ENCODE measurements at places on chromosomes 6 and 20.
A peak's percentile ranks its signal among the peaks of the same experiment; 100 is the strongest.

DNA sequence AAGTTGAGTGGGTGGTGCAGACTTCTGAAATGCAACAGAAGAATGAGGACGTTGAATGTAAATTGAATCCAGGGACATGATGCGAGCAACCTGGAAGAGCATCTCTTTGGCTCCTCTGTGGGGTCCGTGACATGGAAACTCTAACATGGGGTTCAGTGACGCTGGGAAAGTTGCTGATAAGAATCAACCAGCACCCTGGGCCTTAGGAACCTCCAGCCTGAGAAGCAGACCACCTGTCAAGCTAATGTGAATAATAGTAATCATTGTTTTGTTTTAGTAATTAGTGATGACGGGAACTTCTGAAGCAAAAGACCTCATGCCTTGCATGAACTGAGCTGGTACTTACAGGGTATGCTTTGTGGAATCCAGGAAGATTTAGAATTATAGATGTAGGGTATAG is 25.2 kb upstream of the DOK5 start:
- H3K27ac ChIP-seq, result no peak overlapping the region
- no peaks in the 10 kb centered on the region for H3K27me3 ChIP-seq
- no peak for DNase-seq
- no peaks in the 10 kb centered on the region for H3K4me1 ChIP-seq

GRCh38 chr20:12715371-12715770 is 293.4 kb upstream of the SPTLC3 start:
- H3K4me3 ChIP-seq, result no peak overlapping the region
- no peak for DNase-seq
- no peaks in the 10 kb centered on the region for H3K4me1 ChIP-seq
- H3K27me3 ChIP-seq, result no peaks in the 10 kb centered on the region
- H3K27ac ChIP-seq, result no peak overlapping the region
- H3K36me3 ChIP-seq, result no peaks in the 10 kb centered on the region

- no peak overlapping the region for H3K27ac ChIP-seq
- no peak for DNase-seq
Observed at GRCh38 chr6:40262363-40262762, 324.8 kb downstream of the LRFN2 start.

- no peak overlapping the region for H3K4me3 ChIP-seq
- H3K36me3 ChIP-seq, result no peaks in the 10 kb centered on the region
- H3K4me1 ChIP-seq, result no peaks in the 10 kb centered on the region
- no peaks in the 10 kb centered on the region for H3K27me3 ChIP-seq
- H3K27ac ChIP-seq, result no peak overlapping the region
Observed at GRCh38 chr6:11645016-11645415, 107.5 kb downstream of the TMEM170B start.

GRCh38 chr6:149779644-149779963 is 30.1 kb downstream of the PCMT1 start:
- H3K4me1 ChIP-seq, result no peaks in the 10 kb centered on the region
- no peaks in the 10 kb centered on the region for H3K27me3 ChIP-seq
- H3K27ac ChIP-seq, result no peak overlapping the region
- no peak overlapping the region for H3K4me3 ChIP-seq
- peaks cover 3% of the 10 kb centered on the region for H3K36me3 ChIP-seq
- DNase-seq, result no peak

GRCh38 chr6:56947924-56948323 is 7.0 kb upstream of the BEND6 start:
- H3K4me1 ChIP-seq, result no peaks in the 10 kb centered on the region
- no peak overlapping the region for H3K4me3 ChIP-seq
- DNase-seq, result no peak
- peaks cover 6% of the 10 kb centered on the region for H3K27me3 ChIP-seq
- H3K27ac ChIP-seq, result no peak overlapping the region
- no peaks in the 10 kb centered on the region for H3K36me3 ChIP-seq

- H3K36me3 ChIP-seq, result no peaks in the 10 kb centered on the region
- H3K27me3 ChIP-seq, result peaks cover 13% of the 10 kb centered on the region
- H3K4me1 ChIP-seq, result no peaks in the 10 kb centered on the region
- no peak overlapping the region for H3K27ac ChIP-seq
- no peak overlapping the region for H3K4me3 ChIP-seq
Observed at GRCh38 chr20:46286382-46286781, 21.9 kb downstream of the CDH22 start.

- no peaks in the 10 kb centered on the region for H3K4me1 ChIP-seq
- no peak overlapping the region for H3K4me3 ChIP-seq
- DNase-seq, result no peak
Observed at GRCh38 chr6:81326881-81327561, 425.5 kb downstream of the TENT5A start.

GRCh38 chr20:41213150-41213820 is 75.9 kb downstream of the PLCG1 start:
- no peak for DNase-seq
- no peaks in the 10 kb centered on the region for H3K4me1 ChIP-seq
- H3K27me3 ChIP-seq, result no peaks in the 10 kb centered on the region
- H3K36me3 ChIP-seq, result no peaks in the 10 kb centered on the region
- H3K27ac ChIP-seq, result no peak overlapping the region

- H3K4me3 ChIP-seq, result no peak overlapping the region
- no peaks in the 10 kb centered on the region for H3K27me3 ChIP-seq
- no peaks in the 10 kb centered on the region for H3K36me3 ChIP-seq
- H3K4me1 ChIP-seq, result no peaks in the 10 kb centered on the region
- no peak for DNase-seq
Observed at GRCh38 chr6:165478581-165478980, 169.2 kb upstream of the C6orf118 start.

DNA sequence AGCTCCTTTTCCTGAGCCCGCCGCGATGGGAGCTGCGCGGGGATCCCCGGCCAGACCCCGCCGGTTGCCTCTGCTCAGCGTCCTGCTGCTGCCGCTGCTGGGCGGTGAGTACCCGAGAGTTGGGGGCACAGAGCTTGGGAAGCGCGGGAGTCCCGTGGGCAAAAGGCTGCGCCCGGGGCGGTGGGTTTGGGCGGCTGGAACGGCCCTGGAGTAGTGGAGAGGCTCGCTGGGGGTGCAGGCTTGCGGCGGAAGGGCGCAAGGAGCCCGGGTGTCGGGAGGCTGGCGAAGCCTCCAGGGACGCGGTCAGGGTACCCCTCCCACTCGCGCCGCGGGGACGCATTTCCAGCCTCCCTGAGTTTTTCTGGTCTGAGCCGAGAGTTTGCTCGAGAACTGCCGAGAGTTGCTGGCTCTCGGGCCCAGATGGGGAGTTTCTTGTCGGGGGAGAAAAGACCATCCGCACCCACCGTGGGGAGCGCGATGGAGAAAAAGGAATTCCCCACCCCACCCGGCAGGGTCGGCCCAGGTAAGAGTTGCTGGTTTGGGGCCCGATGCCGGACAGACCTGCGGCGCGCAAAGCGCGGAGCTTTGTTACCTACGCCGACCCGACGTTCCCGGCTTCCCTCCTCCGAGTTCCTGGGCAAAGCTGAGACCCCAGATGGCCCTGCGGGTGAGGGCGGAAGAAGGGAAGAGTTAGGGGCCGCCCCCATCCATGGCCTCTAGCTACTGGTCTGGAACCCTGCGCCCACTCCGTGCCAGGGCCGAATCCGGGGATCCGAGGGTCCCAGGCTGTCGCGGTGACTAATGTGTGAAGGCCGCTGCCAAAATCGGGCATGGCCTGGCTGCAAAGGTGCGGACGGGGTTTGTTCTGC is 584 bp downstream of the PTK7 start:
- no peak for DNase-seq
- peak overlapping the region; percentile 49 for H3K4me3 ChIP-seq
- no peak overlapping the region for H3K27ac ChIP-seq
- no peaks in the 10 kb centered on the region for H3K36me3 ChIP-seq

DNA sequence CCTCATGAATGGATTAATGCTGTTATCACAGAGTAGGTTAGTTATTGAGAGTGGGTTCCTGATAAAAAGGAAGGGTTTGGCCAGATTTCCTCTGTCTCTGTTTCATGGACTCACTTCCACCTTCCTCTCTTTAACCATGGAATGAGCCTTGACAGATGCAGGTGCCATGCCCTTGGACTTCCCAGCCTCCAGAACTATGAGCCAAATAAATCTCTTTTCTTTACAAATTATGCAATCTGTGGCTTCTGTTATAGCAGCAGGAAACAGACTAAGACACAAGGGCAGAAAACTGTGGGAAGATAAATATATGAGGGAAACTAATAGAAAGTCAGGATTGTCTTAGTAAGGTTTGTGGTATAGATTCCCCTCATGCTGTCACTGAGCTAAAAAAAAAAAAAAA is 106.5 kb downstream of the QRSL1 start:
- H3K36me3 ChIP-seq, result no peaks in the 10 kb centered on the region
- H3K4me3 ChIP-seq, result no peak overlapping the region
- H3K4me1 ChIP-seq, result no peaks in the 10 kb centered on the region

DNA sequence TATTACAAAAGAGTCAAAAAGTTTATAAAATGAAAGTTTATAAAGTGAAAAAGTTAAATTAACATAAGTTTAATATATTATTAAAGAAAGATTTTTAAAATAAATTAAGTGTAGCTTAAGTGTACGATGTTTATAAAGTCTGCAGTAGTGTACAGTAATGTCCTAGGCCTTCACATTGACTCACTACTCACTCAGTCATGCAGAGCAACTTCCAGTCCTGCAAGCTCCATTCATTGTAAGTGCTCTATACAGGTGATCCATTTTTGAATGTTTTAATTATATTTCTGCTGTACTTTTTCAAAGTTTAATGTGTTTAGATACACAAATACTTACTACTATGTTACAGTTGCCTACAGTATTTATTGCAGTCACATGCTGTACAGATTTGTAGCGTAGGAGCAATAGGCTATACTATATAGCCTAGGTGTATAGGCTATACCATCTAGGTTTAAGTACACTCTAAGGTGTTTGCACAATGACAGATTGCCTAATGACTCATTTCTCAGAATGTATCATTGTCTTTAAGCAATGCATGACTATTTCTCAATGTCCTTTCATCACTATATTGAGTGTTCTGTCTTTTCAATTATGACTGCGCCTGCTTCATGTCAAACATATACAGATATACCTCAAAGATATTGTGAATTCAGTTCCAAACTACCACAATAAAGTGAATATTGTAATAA is 1110.3 kb upstream of the MAP3K7 start:
- no peaks in the 10 kb centered on the region for H3K27me3 ChIP-seq
- H3K36me3 ChIP-seq, result no peaks in the 10 kb centered on the region
- H3K4me1 ChIP-seq, result no peaks in the 10 kb centered on the region
- H3K27ac ChIP-seq, result no peak overlapping the region
- H3K4me3 ChIP-seq, result no peak overlapping the region

- no peak overlapping the region for H3K4me3 ChIP-seq
- no peak overlapping the region for H3K27ac ChIP-seq
- no peak for DNase-seq
- no peaks in the 10 kb centered on the region for H3K4me1 ChIP-seq
- no peaks in the 10 kb centered on the region for H3K36me3 ChIP-seq
- H3K27me3 ChIP-seq, result peaks cover 3% of the 10 kb centered on the region
Observed at GRCh38 chr6:27532820-27533538, 60.1 kb upstream of the ZNF184 start.

GRCh38 chr6:82172594-82172993 is 75.0 kb downstream of the IBTK start:
- peaks cover 17% of the 10 kb centered on the region for H3K36me3 ChIP-seq
- no peak overlapping the region for H3K27ac ChIP-seq
- no peaks in the 10 kb centered on the region for H3K27me3 ChIP-seq

DNA sequence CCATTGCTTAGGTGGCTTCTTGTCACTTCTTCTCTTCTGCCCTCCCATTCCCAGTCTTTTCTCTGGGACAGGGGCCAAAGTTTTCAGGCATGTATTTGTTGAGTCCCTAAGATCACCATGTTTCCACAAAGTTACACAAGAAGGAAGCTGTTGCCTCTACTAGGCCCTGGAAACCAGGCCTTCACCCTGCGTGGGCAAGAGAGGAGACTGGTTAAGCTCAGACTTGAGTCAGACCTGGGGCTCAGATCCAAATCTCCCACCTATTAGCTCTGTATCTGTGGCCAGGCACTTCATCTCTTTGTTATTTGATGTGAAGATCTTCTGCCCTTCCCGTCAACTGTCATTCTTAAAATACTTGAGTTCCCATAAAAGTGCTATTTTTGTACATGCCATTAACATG is 154.6 kb downstream of the SASH1 start:
- H3K36me3 ChIP-seq, result no peaks in the 10 kb centered on the region
- no peak overlapping the region for H3K4me3 ChIP-seq
- no peak overlapping the region for H3K27ac ChIP-seq
- H3K27me3 ChIP-seq, result no peaks in the 10 kb centered on the region
- DNase-seq, result no peak

GRCh38 chr6:87483929-87484328 is 11.2 kb downstream of the SLC35A1 start:
- H3K4me1 ChIP-seq, result no peaks in the 10 kb centered on the region
- H3K36me3 ChIP-seq, result no peaks in the 10 kb centered on the region
- H3K27ac ChIP-seq, result no peak overlapping the region
- H3K27me3 ChIP-seq, result no peaks in the 10 kb centered on the region
- DNase-seq, result no peak
- no peak overlapping the region for H3K4me3 ChIP-seq

GRCh38 chr6:12275107-12275506 is 15.1 kb upstream of the EDN1 start:
- no peaks in the 10 kb centered on the region for H3K36me3 ChIP-seq
- no peaks in the 10 kb centered on the region for H3K4me1 ChIP-seq
- peaks cover 3% of the 10 kb centered on the region for H3K27me3 ChIP-seq
- H3K4me3 ChIP-seq, result no peak overlapping the region
- DNase-seq, result no peak

- H3K4me3 ChIP-seq, result no peak overlapping the region
- H3K27ac ChIP-seq, result no peak overlapping the region
- DNase-seq, result no peak
- H3K4me1 ChIP-seq, result no peaks in the 10 kb centered on the region
- H3K36me3 ChIP-seq, result no peaks in the 10 kb centered on the region
Observed at GRCh38 chr6:150286912-150287311, 81.9 kb upstream of the IYD start.

DNA sequence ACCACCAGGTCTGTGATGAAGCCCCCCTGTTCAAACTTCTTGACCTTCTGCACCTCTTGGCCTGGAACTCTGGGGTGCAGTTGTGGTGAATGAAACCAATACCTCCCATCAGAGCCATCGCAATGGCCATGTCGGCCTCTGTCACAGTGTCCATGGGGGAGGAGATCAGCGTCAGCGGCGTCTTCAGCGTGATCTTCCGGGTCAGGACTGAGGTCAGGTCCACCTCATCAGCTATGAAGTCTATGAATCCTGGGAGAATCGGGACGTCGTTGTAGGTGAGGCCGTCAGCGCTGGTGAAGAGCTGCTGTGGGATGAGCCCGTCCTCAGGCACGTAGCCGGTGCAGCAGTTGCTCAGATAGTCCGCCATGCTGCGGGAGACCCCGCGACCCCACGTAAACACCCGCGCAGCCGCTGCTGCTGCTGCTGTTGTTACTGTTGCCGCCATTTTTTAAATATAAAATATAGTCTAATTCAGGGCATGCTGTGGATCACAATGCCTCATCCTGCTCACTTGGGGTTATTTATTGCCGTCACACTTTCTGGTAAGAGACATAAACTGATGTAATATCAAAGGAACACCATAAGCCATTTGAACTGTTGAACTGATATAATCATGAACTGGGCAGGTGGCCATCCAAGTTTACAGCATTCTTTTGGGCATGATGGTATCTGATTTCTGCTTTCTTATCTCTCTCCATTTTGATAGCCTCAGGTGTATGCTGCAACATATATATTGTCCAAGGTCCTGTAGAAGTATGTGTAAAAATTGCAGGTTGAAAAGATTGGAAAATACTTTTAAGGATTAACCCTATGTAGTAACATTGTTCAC is 18.7 kb upstream of the RNF144B start:
- H3K27me3 ChIP-seq, result no peaks in the 10 kb centered on the region
- H3K27ac ChIP-seq, result no peak overlapping the region
- no peaks in the 10 kb centered on the region for H3K36me3 ChIP-seq
- H3K4me1 ChIP-seq, result no peaks in the 10 kb centered on the region
- DNase-seq, result no peak

GRCh38 chr6:168440520-168441433 is at the start of gene SMOC2:
Gene SMOC2 (plus strand): TSS chr6:168441184. CDS start chr6:168441371, 187 bp downstream.
- H3K4me3 ChIP-seq, result no peak within 1 kb of the TSS
- H3K36me3 ChIP-seq, result no peaks in the 10 kb centered on the region
- H3K4me1 ChIP-seq, result no peaks in the 10 kb centered on the region
- no peak for DNase-seq

Measured in CD8-positive, alpha-beta memory T cell (primary cell).